ENCODE measurements at places on chromosomes 7 and 10.

DNA sequence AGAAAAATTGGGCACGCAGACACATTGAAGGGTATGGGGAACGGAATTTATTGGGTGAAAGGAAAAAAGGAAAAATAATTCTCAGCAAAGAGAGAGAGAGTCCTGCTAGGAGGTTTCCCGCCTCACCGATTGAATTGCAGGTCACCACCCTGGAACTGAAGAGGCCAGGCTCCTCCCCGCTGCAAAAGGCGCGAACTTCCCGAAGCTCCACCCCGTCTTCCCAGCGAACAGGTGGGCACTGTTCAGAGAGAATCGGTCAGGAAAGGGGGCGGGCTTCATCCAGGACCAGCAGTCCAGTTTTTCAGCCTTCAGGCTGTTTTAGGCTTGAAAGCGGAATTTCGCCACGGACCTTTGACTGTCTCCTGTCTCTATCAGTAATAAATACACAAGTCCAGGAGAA lies 27.3 kb upstream of the CADPS2 start:
- DNase-seq, result no peak

GRCh38 chr7:157660971-157661610 lies 324.3 kb downstream of the DNAJB6 start:
- DNase-seq, result no peak

- DNase-seq, result peak; percentile 5
These were observed 337.9 kb downstream of the FGFR2 start for GRCh38 chr10:121260377-121260776.

DNA sequence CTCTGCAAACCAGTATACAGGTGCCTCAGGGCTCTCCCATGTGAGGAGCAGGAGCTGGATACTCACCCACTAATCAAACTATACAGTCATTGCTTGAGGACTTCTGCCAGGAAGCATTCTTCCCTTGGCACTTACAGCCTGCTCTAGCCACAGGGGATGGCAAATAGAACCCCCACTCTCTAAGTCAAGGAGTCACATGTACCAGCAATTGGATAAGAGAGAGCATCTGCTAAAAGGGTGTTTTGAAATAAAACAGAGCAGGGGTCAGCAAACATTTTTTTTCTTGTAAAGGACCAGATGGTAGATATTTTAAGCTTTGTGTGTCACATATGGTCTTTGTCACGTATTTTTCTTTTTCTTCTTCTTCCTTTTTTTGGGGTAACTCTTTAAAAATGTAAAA lies 865.2 kb upstream of the GHITM start:
- DNase-seq, result no peak

DNA sequence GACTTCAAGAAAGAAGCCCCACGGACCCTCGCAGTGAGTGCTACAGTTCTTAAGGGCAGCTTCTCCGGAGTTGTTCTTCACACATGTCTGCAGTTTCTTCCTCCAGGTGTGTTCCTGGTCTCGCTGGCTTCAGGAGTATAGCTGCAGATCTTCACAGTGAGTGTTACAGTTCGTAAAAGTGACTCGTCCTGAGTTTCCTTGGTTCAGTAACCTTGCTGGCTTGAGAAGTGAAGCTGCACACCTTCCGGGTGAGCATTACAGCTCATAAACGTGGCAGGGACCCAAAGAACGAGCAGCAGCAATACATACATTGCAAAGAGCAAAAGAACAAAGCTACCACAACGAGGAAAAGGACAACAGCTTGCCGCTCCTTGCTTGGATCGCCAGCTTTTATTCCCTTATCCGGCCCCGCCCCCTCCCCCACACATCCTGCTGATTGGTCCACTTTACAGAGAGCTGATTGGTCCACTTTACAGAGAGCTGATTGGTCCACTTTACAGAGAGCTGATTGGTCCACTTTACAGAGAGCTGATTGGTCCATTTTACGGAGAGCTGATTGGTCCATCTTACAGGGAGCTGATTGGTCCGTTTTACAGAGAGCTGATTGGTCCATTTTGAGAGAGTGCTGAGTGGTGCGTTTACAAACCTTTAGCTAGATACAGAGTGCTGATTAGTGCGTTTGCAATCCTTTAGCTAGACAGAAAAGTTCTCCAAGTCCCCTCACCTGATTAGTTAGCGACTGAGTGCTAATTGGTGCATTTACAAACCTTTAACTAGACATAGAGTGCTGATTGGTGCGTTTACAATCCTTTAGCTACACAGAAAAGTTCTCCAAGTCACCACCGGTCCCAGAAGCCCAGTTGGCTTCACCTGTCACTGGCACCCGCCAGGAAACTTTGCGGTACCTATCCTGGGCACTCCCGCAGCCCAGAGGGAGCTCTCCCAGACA lies 165.3 kb downstream of the AGMO start:
- DNase-seq, result no peak

DNA sequence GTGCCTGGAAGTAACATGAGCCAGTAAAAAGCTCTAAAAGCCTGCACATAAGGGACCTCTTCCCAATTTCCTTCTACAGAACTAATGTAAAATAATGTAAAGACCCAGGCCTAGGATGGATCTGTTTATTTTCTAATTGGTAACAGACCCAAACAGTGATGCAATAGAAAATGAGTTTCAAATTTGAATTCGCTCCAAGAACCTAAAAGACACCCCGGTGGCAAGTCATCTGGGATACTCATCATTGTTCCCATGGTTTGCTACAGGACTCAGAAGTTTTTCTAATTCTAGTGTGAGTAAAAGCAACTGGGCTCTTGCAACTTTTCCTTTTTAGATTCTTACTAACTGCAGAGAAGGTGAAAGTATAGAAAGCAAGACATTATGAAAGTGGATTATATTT lies 271.3 kb upstream of the CACNA2D1 start:
- DNase-seq, result no peak

DNA sequence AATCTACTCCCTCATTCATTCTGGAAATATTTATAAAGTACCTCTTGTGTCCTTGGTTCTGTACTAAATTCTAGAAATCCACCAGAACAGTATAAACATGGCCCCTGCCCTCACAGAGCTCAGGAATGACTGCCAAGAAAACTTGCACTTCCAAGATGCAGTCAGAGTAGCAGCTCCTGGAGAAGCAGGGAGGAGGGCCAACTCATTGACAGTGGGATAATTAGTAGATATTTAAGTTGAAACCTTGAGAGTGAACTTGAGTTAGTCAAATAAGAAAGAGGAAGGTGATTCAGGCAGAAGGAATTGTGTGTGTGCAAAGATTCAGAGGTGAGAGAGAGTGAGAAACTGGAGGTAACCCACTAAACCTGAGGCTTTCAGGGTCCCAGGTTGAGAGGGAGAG lies 182.2 kb upstream of the INHBA start:
- DNase-seq, result no peak

GRCh38 chr10:69160809-69161241 lies 19.2 kb upstream of the SUPV3L1 start:
- DNase-seq, result no peak

DNA sequence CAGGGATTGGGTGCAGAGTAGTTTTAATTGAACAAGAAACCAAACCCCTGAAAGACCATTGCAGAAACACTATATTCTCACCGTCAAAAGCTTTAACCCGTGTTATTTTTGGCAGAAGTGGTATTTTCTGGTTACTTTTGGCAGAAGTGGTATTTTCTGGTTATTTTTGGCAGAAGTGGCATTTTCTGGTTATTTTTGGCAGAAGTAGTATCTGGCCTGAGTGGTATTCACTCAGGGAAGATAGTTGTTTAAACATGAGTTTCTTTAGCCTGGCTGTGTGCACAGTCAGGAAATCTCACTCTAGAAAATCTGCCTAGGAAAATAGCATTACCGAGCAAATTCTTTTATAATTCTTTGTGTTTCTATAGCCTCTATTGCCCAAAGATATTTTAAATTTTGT lies 322.7 kb downstream of the GFRA1 start:
- no peak for DNase-seq

- DNase-seq, result no peak
These were observed 15.5 kb downstream of the CYP2C19 start for GRCh38 chr10:94777886-94778458.

DNA sequence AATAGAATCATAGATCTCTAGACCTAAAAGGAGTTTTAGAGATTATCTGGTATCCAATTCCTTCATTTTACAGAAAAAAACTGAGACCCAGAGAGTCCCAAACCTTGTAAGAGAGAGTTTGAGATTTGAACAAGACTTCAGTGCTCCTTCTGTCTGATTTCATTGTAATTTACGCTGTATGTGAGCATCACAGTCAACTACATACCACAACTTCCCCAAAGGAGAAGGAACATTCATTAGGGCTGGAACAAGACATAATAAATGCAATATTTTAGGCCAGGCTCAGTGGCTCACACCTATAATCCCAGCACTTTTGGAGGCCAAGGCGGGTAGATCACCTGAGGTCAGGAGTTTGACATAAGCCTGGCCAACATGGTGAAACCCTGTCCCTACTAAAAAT lies 17.3 kb upstream of the PRKAR2B start:
- no peak for DNase-seq

DNA sequence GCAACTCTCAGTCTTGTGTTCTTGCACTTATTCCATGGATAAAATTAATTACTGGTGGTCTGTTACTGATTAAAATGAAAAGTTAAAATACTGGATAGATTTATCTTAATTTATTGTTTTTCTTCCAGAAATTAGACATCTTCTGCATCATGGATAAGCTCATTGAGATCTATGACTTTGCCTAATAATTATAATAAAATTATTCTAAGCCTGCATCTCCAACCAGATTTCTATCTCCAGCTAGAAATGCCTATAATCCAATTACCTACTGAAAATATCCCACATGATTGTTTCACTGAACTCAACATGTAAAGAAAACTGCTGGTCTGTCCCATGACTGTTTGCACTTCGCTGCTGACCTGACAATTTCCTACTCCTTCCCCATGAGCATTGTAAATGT lies 88.3 kb upstream of the ACBD5 start:
- no peak for DNase-seq

- no peak for DNase-seq
These were observed 89.4 kb downstream of the TBXAS1 start for GRCh38 chr7:139918480-139918879.

GRCh38 chr7:13948019-13948801 lies 41.3 kb downstream of the ETV1 start:
- no peak for DNase-seq

DNA sequence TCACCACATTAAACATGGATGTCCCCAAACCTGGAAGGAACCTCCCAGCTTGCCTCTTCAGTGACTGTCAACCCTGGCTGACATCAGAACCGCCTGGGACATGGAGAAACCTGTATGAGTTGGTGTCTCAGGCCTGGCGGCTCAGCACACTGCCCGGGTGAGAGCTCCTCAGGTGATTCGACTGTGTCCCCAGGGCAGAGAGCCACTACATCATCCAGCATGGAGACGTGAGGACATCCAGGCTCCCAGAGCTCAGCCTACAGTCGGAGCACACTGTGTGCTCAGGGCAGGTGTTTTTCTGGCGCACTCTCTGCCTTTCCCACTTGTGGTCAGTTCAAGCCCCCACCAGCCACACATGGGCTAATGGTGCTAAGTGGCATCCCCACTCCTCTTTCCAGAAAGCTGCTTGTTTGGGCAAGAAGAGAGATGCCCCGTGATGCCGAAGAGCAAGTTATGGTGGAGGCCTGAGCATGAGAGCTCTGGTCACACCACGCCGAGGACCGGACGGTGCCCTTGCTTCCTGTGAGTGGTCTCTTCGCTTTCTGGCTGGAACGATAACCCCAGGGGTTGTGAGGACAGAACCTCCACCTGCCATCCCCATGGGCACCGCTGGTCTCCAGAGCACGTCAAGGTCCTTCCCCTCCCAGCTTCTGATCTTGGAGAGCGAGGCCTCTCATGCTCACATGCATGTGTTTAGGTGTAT lies 38.5 kb downstream of the AMZ1 start:
- no peak for DNase-seq

GRCh38 chr10:56318816-56319215 lies 42.2 kb downstream of the ZWINT start:
- DNase-seq, result no peak

DNA sequence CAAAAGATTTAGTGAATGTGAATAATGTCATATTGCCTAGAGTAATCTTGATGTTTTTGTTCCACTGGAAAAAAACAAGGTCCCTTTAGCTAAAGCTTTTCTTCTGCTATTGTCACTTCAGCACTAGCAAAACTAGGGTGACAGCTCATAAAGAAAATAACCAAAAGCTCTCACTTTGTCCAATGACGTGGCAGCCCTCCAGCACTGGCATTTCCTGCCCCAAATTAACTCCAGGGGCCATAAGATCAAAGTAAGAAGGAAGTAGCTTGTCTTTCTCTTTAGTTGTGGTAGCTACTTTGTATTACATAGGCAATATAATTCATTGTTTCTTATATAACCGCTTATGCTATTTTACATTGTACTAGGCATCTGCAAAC lies 47.3 kb downstream of the LRRN3 start:
- DNase-seq, result peak; percentile 76

DNA sequence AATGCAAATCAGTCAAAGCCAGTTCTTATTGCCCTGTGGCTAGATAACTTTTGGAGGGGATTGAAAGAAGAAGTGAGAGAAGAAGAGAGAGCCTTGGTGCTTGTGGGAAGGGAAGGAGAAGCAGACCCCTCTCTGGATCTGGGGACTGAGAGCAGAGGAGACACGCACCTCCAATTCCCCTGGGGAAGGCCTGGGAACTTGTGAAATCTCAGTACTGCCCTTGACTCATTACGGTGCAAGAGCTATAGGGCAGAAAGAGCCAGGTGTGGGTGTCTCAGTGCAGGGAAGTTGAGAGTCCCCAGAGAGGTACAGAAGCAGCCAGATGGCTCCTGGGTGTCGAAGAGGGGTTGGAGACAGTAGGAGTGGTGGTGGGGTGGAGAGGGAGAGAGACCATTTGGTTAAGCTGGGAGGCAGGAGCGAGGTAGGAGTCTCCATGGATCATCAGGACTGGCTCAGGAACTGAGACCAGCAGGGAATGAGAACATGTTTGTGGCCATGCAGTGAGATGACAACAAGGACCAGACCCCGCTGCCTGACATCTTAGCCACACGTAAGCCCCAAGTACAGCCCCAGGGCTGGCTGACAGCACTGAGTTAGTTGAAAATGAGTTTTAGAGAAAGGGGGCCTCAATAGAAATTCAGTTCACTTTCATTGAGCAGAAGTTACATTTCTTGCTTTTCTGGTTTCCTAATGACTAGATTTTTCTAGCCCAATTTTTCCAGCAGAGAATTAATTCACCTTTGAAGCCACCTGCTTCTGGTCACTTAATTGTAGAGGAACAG lies 238.2 kb downstream of the BUB3 start:
- no peak for DNase-seq

GRCh38 chr10:92121686-92122492 lies 169.0 kb downstream of the CPEB3 start:
- no peak for DNase-seq

DNA sequence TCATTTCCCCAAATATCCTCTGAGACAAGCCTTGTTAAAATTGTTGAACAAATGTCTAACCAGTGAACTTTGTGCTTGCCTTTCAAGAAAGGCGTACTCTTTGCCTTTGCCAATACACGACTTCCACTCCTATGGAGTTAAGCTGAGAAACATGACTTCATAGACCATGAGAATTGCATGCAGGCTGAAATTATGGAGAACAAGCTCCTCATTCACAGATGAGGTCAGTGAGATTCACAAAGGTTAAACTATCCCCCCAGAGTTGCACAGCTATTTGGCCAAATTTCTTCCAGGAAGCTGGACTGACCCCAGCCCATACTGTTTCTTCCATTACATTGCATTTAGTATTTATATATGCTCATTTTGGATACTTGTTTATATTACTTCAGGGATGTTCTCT lies 221.4 kb upstream of the SEMA3C start:
- no peak for DNase-seq

Measured in CD8-positive, alpha-beta T cell (primary cell).